ENCODE measurements at places on chromosomes 5 and 9.

DNA sequence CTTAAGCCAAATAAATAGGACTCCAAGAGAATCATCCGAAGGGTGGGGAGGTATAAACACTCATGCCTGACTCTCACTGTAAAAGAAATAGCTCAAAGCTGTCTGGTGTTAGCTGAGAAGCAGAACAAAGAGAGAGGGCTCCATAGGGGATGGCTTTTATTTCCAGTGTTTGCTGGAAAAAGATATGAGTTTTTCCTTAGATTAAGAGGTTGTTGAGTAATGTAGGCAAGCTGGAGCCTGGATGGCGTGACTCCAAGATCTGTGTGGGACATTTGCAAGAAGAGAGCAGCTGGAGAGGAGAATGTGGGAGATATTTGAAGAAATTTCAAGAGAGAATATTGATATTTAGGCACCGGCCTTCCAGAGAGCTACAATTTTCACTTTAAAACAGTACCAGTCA is 793.7 kb upstream of the RGMB start:
- DNase-seq: no peak

DNA sequence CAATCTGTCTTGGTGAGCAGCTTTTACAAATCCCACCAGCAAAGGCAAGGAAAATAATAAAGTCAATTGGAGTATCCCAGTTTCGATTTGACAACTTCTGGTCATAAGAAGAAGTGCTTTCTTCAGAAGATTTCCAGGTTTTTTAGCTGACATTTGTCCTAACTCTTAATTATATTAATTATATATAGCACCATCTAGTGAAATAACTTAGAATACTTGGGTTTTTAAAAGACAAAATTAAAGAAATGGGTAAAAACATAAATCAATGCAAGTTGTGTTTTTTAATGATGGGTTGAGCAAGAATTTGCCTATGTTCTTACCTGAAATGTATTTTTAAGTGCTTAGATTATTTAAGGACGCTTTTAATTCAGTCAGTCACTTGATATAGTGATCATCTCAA is 421.8 kb downstream of the ACTL7B start:
- DNase-seq: no peak

- DNase-seq: no peak
These were observed 781 bp upstream of the MYOZ3 start for GRCh38 chr5:150660108-150660831.

DNA sequence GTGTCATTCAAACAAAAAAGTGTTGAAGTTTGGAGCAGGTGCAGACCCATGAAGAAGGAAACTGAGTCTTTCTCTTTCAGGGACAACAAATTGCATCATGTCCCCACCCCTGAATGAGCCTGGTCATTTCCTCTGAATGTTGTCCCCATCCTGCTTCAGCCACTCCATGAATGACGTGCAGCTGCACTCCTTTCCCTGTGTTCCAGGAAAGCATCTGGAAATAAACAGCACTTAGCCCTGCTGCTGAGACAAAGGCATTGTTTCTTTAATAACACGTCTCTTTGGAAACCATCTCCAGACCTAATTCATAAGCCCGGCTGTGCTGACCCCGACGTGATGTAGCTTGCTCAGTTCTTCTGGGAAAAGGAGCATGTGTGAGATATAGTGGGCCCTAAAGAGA is 682.3 kb downstream of the BRINP1 start:
- DNase-seq: no peak

GRCh38 chr9:120864719-120865118 is 12.3 kb downstream of the PHF19 start:
- DNase-seq: no peak

DNA sequence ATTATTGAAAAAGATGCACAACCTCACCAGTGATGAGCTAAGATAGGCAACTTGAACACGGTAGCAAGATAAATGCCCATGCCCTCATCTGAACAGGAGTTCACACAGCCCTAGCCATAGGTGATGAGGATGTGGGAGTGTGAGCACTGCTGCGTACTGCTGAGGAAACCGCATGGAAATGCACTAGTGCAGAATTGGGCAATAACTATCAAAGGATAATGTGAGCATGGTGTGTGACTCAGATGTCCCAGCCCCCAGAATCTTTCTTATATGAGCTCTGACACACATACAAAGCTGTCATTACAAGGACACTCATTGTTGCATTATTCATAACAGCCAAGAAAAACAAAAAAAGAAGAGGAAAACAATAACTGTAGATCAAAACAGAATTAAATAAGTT is 521.2 kb downstream of the IRX1 start:
- no peak for DNase-seq

DNA sequence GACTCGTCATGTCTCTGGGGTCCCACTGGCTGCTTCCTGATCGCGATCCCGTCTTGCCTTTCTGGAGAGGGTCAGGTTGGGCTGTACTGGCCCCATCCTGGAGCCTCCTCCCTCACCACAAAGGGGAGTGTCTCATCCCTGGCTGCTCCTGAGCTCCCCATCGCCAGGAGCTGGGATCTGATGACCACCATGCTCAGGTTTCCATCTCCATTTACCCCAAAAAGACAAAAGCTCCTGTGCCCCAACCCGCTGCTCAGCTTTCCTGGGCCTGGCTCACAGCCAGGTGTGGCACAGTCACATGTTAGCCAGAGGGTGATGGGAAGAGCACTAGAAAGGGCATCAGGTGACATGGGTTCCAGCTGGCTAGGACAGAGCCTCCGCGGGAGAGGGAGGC is 47.3 kb upstream of the CDKN2AIPNL start:
- DNase-seq: no peak

- no peak for DNase-seq
These were observed 226.6 kb downstream of the CD180 start for GRCh38 chr5:66969963-66970362.

DNA sequence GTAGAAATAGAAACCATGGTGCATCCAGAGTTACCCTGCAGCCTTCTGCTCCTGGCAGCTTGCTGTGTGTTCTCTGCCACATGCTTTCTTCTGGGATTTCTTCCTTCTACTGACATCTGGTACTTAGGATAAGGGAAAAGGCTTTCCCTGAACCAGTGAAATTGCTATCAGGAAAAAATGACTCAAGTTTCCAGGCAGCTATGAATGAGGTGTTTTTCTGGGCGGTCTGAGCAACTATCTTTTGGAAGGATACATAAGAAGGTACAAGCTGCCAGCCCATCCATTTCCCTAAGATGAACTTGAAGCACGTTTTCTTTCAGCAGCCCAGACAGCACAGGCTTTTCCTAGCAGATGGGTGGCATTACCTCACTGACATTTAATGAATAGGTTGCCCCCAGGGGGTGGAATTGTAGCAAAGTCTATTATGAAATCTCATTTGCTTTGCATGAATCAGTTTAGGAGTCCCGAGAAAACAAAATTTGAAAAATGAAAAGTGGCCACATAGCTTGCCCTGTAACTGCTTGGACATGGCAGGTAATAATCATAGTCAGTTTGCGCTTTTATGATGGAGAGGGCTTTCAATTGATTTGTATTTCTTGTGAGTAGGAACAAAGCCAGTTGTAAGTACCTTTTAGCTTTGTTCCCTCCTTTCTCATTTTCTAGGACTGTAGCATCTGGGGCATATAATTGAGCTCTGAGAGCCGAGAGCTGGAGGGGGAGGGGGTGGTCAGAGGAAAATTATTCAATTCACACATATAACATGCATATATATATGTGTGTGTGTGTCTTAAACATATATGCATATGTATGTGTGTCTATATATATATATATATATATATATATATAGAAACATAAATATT is 108.5 kb downstream of the C9orf152 start:
- no peak for DNase-seq

DNA sequence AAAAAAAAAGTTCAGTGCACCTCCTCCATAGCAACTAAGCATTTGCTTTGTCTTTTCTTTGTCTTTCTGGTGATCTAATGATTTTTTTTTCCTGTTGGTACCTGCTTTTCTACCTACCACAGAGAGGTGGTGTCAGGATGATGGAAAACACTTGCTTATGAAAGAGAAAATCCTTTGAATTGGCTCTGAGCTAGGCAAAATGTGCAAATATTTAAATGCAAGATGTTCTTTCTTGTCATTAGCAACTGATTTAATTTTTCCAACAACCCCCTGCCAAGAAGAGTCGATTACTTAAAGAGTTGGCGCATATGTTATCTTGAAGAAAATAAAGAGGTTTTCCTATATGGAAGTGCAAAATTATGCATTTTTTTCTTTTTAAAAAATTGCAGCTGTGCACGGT is 37.7 kb downstream of the TNC start:
- DNase-seq: no peak

GRCh38 chr5:6452622-6453504 is 4.2 kb downstream of the UBE2QL1 start:
- DNase-seq: no peak

DNA sequence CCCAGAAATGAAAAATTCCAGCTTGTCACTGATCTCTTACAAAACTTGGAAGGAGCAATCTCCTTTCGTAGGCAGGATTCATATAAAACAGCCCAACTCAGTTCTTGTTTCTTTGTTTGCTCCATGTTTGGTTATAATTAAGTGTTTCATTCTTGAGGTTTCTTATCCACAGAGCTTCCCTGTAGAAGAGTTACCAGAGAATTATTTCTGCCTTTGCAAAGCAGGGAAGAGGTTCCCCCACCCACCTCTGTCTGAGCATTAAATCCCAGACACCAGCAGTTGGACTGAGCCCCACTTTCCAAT is 34.1 kb upstream of the RAI14 start:
- no peak for DNase-seq

DNA sequence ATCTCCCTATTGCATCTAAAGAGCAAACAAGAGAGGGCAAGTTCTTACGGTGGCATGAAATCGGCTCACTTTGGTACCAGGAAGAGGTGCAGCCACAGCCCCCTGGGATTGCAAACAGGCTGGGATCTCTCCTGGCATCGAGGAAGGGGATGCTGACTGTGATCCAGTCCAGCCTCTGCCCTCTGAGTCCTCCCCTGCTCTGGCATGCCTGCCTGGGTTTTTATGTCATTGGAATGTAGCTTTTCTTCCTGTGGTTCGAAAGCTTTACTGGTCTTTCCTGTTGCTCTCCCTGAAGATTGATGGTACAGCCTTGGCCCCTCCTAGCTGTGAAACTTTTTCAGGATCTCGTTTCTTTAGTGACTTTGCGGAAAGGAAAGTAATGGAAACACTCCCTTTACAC is 6.6 kb downstream of the SLC46A2 start:
- no peak for DNase-seq

DNA sequence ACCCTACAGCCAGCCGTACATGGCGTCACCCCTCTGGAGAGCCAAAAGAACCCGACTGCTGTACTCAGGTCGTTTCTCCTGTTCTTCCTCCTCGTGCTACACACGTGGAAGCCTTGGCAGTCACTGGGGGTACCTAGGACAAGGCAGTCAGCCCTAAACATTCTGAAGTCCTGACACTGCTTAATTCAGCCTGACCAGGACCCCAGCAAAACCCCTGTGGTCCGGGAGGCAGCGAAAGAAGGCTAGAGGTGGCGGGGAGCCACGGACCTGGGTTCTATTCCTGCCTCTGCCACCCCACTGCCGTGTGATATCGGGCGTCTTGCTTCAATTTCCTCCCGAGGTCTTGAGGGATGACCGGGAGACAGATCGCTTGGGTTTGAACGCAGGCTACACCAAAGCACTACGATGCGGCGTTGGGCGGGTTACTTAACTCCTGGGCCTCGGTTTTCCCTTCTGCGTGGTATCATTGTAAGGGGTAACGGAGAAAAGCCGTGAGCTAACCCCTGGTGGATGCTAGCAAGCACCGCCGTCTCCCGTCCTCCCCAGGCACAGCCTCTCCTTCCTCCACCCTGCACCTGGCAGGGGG is 429 bp upstream of the ARL10 start:
- DNase-seq: no peak

DNA sequence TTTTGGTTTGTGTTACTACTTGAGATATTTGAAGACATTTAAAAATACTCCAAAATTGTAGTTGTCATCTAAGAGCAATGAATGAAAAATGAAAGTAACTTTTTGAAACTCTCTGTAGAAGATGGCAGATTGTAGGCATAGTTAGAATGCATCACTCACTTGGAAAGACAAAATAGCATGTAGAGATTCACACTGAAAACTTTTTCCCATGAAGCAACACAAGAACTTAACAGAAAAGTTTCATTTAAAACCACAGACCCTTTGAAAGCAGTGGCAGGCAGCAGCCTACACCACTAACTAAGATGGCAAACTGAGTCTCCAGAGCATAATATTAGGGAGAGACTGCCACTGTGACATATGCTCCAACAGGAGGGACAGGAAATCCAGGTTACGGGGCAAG is 18.9 kb upstream of the FAM174A start:
- no peak for DNase-seq

GRCh38 chr9:110207071-110207641 is 803 bp downstream of the C9orf152 start:
- no peak for DNase-seq

DNA sequence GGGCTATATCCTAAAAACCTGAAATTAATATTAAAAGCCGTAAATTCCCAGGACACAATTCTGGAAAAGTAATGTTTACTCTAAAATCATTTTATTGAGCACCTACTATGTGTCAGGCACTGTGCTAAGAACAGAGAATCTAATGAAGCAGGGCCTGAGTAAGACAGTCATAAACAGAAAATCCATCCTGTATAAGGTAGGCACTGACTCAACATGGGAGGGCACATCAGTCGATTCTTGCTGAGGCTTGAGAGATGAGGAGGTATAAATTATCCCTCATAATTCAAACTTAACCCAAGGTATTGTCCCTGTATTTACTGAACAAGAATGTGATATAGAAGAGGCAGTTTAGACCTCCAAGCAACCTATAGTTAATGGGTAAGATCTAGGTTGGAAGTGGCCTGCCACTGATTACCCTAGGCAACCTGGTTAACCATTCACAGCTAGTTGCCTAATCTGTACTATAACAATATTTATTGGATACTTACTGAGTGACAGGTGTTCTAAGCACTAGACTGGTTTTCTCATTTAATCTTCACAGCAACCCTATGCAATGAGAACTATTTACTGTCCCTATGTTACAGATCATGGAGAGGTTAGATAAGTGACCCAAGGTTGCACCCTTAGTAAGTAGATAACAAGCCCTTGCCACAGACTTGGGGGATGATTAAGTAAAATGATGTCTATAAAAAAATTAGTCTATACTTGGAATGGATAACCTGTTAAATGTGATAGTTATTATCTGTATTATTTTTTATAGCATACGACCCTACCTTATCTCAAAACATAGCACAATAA is 317.7 kb downstream of the PDE4D start:
- DNase-seq: no peak

Measured in activated naive CD4-positive, alpha-beta T cell (primary cell).